ENCODE measurements at places on chromosomes 2 and 18.

- no peak for DNase-seq
Observed at GRCh38 chr2:42214669-42215068, 45.5 kb downstream of the EML4 start.

- no peak for DNase-seq
Observed at GRCh38 chr2:232038881-232039485, 77.5 kb downstream of the DIS3L2 start.

DNA sequence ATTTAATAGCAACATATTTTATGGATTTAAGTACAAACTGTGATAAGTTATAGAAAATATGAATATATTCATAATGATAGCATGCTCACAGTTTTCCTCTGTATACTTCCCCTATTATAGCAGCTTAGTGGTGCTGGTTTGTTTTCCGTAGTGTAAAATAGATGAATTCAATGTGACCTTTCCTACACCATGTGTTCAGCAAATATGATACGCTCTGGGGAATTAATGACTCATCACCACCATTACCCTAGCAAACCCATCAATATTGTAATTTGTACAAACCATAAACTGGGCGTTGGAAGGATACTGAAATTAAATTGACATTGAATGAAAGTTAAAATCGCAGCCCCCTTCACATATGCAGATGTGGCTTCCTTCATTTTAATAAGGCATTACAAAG, 58.7 kb upstream of the CDH19 start:
- no peak for DNase-seq

- DNase-seq = no peak
Observed at GRCh38 chr2:130370490-130370889, 14.6 kb downstream of the PTPN18 start.

DNA sequence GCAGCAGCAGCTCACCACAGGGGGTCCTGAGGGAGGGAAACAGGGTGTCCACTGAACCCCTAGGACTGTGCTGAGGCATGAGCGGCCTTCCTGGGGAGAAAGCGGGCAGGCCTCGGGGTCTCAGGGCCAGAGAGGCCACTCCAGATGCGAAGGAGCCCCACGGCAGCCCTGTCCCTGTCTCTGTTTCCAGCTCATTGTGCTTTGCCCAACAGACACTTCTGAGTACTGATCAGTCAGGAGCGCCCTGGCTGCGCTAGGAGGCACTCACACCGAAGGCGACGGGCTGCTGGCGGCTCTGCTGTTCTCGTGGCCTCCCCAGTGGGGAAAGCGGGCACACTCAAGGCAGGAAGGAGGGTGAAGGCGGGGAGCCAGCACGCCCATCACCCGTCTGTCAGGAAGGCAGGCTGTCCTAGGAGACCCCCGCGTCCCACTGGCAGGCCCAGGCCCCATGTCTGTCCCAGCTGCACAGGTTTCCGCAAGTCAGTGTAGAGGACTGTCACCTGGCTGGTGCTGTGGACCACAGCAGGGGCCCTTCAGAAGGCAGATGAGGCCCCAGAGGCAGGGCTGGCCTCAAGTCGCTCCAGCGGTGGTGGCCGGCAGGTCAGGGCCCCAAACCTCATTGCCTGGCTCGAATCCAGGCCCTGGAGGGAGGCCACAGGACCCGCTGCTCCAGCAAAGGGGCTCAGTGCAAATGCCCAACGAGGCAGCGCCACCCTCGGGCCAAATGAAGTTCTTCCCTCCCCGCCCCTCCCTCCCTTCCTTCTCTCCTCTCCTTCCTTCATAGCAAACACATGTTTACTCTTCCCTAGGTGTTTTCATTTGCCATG, 6.8 kb downstream of the ESPNL start:
- no peak for DNase-seq

DNA sequence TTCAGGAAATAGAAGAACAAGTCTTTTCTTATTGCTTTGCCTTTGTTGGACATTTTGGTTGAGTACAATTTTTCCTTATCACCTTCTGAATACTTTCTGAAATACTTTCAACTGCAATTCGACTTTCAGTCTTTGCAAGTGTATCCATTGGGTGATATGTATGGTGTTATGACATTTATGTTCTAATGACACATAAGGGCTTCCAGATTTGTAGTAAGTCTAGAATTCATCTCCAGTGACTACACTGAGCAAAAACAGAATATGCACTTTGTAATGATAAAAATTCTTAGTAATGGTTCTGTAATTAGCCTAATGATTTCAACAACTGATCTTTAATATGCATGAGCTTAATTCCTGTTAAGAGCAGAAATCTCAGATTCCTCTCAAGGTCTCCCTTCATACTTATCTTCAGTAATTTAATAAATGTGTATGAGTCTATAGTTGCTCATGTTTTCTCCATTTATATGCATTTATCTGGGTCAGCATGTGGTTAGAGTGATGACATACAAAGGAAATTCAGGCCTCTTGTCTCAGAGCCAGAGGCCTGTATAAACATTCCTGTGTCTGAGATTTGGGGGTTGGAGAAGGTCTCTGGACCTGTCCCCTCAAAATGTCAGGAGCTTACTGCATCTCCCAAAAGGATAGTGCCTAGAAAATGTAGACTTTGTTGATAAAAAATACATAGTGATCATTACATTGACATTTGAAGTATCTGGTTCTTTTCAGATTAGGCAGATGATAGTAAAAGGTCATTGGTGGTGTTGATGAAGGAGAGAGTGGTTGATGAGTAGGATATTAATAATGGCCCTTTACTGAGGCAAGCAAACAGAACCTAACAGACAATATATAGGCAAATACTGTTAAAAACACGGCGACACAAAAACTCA, 114.9 kb downstream of the QPCT start:
- DNase-seq = no peak

GRCh38 chr2:10407841-10408648, 40.1 kb downstream of the ODC1 start:
- peak; percentile 71 for DNase-seq

GRCh38 chr2:20640411-20641122, 10.3 kb downstream of the HS1BP3 start:
- DNase-seq = no peak

GRCh38 chr2:84031312-84032050, 427.6 kb downstream of the SUCLG1 start:
- DNase-seq = no peak

GRCh38 chr18:78611201-78611800, 368.3 kb upstream of the SALL3 start:
- no peak for DNase-seq

DNA sequence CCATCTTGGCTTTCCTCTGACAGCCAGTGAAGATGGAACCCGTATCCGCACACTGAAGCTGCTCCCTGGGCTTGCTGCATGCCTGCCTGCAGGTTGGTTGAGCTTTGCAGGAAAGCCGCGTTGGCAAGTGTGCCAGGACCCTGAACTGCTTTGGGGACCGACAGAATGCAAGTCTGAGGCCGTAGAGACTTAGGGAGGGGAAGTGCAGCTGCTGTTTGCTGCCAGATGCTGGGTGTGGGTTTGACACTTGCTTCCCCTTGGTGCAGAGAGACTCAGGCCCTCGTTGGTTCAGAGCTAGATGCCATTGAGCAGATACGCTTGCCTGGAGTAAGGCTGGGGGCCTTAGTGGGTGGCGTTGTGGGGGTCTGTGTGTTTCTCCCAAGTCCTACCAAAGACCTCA, 13.1 kb upstream of the PHLPP1 start:
- DNase-seq = no peak

GRCh38 chr2:191740759-191741158, 62.8 kb downstream of the NABP1 start:
- no peak for DNase-seq

DNA sequence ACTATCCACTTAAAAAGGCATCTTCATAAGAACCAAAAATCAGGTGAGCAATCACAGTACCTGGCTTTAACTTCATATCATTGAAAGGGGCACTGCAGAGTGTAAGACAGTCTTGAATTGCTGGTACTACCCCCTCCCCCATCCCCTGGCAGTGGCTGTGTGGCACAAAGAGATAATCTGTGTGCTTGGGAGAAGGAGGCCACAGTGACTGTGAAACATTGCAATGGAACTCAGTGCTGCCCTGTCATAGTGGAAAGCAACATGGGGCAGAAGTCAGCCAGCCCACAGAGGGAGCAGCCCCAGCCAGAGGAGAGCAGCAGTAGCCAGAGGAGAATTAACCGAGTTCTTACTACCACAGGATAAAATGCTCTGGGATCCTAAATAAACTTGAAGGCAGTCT, 45.3 kb upstream of the UGP2 start:
- no peak for DNase-seq

GRCh38 chr2:10524341-10524740, 76.2 kb upstream of the ODC1 start:
- DNase-seq = no peak

DNA sequence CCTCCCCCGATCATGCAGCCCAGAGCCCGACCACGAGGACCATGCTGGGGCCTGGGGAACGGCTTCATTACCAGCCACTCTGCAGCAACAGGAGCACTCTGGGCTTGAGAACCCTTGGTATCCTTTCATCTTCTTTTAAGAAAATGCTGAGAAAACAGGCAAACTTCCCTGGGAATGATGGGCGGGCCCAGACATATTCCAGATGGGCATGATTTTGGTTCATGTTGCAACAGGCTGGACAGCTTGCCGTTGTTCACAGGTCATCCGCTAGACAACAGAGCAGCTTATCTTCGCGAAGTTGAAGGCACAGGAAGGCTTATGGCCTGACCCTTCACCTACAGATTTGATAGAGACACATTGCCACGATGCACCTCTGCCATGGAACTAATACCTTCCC, 121.0 kb downstream of the KLHL29 start:
- DNase-seq = no peak

GRCh38 chr2:241558532-241559322, at the start of gene BOK:
TSS of gene BOK (plus strand) at chr2:241558745. CDS start at chr2:241559484, 739 bp downstream.
- DNase-seq = no peak

GRCh38 chr2:216281316-216281715, 91.0 kb downstream of the MARCHF4 start:
- DNase-seq = no peak

DNA sequence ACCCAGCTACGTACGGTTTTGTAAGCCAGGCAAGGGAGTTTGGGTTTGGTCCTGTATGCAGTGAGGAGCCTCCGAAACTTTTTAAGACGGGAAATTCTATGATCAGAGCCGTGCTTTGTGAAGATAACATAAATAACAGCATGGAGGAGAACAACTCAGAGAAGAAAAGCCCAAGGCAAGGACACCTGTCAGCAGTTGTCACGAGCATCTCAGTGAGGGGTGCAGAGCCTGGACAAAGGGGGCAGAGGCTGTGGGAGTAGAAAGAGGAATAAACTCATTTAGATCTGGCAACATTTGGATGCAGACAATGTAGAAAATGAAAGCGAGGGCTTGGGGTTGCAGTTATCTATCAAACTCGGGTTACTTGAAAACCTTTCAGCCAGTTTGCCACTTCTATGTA, 64.5 kb downstream of the CAVIN2 start:
- DNase-seq = no peak

GRCh38 chr2:128783193-128783671, 464.6 kb upstream of the HS6ST1 start:
- DNase-seq = no peak

- DNase-seq = no peak
Observed at GRCh38 chr18:66328296-66328878, 275.5 kb downstream of the CDH19 start.

DNA sequence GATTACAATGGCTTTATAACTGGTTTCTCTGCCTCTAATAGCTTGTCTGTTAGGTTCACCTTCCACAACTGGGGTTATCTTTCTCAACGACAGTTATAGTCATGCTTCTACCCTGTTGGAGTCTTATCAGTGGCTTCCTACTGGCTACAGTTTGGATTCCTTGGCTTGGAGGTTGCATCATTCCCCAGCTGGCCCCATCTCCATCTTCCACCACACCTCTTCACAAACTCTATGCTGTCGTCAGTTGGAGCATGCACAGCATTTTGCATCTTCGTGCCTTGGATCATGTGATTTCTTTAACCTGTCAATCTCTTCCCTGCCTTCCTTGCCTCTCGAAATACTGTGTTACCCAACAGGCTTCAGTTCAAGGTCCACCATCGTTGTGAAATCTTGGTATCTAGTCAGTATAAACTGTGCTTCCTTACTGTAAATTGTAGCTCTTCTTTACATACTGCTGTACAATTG, 316.3 kb upstream of the CXCR4 start:
- DNase-seq = no peak

DNA sequence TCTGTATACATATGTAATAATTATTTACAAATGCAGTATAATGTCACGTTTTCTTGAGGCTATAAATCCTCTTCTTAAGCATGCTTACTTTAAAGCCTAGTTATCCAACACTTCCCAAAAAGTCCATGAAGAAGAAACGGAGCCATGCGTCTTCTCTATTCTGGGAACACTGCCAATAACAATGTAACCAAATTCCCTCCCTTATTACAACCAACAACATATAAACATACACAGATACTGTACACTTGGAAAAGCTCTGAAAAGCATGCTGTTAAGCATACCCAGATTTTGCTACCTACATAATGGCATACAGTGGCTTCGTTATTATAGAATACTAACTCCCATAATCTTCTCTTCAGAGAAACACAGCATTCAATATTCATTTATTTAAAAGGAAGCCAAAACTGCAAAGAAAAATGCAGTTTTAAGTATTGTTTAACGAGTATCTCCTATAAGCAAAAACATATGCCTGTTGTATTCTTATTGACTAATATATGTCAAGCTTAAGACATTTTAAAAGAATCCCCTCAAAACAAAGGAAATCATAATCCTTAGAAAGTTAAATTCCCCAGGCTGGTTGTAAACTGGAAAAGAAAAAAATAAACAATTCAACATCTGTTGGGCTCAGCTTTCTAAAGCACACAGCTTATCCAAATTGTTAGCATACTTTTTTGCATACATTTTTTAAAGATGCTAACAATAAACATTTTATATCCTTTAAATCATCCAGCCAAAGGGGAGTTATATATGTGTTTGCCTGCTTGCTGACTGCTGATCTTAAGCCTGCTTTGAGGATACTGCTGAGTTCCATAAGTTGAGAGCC, 83.4 kb downstream of the SLC25A12 start:
- DNase-seq = no peak

- DNase-seq = no peak
Observed at GRCh38 chr18:44548291-44549221, 132.1 kb upstream of the SETBP1 start.

GRCh38 chr2:159661286-159661685, 44.9 kb upstream of the BAZ2B start:
- DNase-seq = no peak

GRCh38 chr18:63067939-63068338, 251.6 kb downstream of the BCL2 start:
- no peak for DNase-seq

GRCh38 chr18:75504469-75504868, 77.0 kb upstream of the SMIM21 start:
- DNase-seq = no peak

- no peak for DNase-seq
Observed at GRCh38 chr2:28486526-28486925, 9.3 kb upstream of the PLB1 start.

DNA sequence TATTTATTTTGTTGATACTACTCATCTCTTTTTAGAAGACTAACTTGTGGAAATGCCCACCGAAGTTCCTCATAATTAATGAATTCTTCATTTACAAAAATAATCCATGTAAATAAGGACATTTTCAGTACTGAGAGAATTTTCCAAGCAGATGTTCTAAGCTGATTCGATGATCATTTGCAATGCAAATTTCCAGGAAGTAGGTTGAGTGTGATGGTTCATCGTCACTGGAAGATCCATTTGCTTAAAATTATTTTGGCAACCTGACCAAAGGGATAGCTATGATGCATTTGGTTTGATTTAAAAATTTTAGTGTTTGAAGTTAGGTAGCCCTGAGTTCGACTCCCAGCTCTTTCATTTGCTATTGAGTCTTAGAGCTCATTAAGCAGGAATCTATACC, 257.3 kb upstream of the RASGRP3 start:
- no peak for DNase-seq
